T-helper 1 cell (primary cell): ENCODE measurements at places on chromosomes 7 and 10.

DNA sequence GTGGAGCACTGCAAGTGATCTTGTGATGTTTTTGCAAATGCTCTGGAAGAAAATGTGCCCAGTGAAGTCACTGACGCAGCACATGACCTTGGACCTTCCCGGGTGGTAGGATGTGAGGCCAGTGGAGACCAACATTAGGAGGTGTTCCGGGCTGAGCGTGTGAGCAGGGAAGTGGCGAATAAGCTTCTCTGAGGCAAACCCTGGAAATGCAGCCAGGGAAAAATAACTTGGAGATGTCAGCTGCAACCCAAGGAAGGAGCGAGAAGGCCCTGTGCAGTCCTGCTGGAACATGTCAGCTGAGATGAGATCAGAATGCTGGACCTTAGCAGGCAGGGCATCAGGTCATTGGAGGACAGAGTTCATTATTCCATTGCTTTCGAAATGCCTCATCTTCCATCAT, 18.6 kb upstream of the SDK1 start:
- no peak for DNase-seq

DNA sequence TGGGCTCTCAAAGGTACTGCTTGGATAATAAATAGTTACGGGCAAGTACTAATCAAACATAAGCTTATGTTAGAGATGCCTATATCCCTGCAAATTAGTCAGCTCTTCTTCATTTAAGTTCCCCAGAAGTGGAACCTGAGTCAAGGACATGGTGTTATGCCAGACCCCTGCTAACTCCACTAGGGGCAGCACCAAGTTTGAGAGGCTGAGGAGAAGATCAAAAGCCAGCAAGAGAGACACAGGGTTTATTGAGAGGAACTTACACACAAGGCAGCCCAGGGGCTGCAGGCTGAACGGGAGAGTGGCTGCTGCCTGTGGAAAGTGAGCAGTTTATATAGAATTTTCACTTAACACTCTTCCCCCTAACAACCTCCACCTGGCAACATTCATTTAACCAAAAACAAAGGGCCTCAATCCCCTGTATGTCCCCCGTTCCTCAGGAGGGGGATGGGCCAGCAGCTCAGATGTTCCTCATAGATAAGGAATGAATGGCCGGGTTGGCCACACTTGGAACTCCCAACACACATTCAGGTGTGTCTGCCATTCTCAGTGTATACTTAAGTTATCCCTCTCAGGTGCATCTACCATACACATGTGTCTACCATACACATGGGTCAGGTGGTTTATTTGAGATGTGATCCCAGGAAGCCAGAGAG, 62.6 kb upstream of the GHITM start:
- DNase-seq: no peak

DNA sequence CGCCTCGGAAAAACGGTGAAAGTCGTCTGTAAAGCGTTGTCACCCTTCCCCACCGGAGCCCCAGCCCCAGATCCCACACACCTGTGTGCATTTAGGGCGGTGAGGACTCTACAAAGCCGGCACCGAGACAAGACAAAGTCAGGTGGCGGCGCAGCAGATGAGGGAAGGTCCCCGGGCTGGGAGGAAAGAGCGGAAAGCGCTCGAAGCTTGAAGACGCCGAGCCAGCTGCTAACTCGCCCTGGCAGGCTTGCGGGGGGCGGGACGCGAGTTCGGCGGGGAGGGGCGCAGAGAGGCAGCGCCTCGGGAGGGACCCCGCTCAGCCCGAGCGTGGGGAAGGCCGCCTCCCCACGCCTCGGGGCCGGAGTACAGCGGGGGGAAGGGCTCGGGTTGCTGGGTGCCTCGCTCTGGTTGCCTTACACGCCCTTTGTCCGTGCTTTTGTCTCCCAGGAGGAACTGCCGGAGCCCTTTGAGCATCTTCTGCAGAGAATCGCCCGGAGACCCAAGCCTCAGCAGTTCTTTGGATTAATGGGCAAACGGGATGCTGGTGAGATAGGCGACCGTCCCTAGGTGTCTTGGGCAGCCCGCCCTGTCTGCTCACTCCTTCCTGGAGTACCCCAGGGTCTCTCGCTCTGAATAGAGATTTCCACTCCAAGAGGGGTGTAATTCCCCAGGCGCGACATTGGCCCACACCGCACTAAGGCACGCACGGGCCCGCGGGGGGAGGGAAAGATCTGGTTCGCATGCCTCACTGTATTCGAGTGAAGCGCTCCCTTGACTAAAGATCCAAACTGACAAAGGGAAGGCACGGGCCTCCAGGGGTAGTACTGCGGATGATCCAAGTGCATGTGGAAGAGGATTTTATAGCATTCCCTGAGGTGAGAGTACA, 1.6 kb downstream of the TAC1 start:
- DNase-seq: no peak

DNA sequence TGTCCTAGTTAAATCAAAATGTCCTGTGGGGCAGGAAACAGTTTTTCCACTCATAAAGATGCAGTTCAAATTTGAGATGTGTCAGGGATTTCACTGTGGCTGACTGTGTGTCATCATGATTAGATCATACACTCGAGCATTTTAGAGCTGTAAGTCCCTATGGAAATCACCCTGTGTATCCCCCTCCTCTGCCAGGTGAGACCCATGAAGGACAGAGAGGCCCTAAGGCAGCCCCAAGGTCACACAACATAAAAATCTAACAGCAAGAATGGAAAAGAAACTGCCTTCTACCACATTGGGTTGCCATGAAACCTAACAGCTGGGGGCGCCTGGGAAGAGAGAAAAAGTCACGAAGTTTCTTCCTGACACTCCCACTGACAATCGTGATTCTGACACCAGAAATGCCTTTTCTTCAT, 135.8 kb downstream of the KCNMA1 start:
- no peak for DNase-seq

DNA sequence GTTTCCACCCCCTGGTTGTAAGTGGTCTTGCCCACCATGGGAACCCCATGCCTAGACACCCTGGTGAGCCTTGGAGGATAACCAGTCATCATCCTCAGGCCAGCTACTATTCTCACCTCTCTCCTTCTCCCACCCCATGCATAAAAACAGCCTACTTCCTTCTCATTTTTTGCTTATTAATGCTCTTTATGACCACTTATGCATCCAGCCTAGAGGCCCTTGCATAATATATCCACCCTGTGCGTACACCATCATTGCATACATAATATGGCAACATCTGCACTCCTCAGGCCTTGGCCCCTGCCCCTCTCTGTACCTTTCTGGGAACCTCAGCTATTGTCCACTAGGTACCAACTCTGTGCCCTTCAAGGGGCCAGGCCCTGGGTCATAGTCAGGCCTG, 91.0 kb downstream of the CDH23 start:
- no peak for DNase-seq

DNA sequence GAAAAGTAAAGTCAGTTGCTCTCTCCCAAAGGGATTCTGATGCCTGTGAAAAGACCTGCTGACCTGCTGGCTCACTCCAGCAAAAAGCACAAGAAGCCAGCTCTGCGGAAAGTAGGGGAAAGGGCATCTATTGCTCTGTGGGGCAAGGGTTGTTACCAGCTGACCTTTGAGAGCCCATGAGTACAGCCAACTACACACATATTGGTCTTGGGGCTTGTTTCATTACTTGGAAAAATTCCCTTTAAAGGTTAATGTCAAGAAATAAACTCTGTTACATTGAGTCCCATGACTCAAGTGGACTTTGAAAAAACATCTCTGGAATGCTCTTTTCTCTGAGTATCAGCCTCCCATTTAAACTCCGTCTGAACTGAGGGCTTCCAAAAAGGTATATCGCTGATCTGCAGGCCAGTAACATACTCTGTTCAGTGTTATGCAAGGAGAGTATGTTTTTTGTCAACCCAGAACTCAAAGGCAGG, 53.2 kb downstream of the PANK1 start:
- DNase-seq: no peak

DNA sequence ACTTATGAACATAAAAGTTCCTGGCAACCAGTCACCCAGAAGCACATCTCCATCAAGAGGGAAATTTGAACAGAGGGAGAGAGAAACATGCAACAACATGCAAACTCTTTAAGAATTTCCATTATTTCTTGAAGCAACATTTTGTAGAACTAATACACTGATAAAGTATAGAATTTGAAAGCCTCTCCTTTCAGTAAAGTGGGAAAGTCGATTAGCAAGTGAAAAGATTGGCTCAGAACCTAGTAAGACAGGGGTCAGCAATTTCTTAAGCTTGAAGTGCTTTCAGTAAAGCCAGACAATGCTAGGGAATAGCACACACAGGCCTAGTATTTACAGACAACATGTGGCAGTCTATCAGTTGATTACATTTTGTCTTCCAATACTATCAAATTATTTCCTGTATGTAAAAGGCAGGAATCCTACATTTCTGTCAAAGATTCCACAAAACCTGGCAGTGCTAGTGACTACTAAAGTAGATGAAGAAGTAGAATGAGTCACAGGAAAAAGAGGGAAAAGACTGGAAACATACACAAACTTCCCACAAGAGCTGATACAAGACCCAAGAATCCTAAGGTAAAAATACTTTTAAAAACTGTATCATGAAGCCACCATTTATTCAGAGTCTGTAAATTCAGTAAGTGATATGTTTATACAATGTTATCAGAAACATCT, 25.2 kb downstream of the DNAJC1 start:
- no peak for DNase-seq

DNA sequence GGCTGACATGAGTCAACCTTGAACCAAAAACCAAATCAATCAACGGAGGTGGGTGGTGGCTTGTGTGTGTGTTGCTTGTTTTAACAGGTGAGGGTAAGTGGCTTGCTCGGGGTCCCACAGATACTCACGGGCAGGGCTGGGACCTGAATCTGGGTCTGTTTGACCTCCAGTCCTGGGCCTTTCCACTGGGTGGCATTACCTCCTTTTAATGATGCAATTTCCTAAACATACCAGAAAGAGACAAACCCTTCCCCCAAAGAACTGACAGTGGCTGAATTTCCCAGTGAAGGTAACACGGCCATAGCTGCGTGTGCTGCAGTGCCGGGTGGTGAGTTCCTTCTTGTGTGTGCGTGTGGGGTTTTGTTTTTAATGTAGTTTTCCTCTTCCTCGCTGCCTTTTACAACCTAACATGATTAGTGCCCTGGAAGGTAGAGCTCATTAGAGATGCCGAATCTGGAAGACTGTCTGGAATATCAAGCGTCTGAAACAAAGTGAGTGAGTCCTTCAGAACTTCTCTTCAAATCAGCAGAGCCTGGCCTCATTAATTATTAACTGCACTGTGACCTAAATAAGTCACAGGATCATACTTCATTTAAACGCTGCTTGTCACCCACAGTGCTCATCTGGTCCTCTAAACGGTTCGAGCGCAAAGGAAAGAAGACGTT, 166.1 kb upstream of the TCERG1L start:
- DNase-seq: no peak

GRCh38 chr7:1112109-1112508, 24.2 kb downstream of the GPER1 start:
- DNase-seq: no peak

GRCh38 chr10:71337219-71337701, 18.2 kb downstream of the SLC29A3 start:
- no peak for DNase-seq

- no peak for DNase-seq
Measured at GRCh38 chr7:108711611-108712010, 141.9 kb downstream of the DNAJB9 start.

- no peak for DNase-seq
Measured at GRCh38 chr10:33160151-33160550, 174.3 kb downstream of the NRP1 start.

GRCh38 chr7:107147464-107148393, 21.1 kb upstream of the HBP1 start:
- DNase-seq: peak; percentile 22

DNA sequence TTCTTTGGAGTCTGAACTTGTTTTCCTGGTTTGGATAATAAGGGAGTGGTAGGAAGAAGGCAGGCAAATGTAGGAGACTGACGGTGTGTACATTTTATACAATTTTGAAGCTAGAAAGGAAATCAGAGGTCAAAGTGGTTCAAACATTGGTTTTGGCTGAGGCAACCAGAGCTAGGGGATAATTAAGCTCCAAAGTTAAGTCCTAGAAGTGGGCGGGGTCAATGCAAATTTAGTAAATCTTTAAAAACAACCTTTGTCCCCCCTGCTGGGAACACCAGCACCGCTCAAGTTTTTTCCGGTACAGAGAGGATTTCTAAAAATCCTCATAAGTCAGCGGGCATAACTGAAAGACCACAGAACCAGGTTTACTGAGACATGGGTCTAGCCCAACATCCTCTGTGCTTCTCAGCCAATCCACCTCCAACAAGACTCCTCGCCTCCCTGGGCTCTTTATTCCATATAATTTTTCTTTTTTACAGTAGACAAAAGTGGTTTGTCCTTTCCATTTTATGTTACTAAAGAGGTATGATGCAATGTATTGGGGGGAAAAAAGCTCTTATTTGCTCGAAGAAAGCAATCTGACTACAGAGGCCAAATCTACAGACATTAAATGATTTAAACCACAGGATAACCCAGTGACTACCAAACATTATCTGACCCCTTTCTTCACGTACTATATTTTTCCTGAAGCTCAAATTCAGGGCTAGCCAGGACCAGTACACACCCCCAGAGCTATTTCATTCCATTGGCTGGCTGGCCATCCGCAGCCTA, 1.6 kb downstream of the GLUD1 start:
- peak; percentile 79 for DNase-seq

- DNase-seq: no peak
Measured at GRCh38 chr7:133860628-133861335, 266.4 kb upstream of the LRGUK start.

GRCh38 chr10:99487125-99487807, 45.5 kb upstream of the NKX2-3 start:
- no peak for DNase-seq

DNA sequence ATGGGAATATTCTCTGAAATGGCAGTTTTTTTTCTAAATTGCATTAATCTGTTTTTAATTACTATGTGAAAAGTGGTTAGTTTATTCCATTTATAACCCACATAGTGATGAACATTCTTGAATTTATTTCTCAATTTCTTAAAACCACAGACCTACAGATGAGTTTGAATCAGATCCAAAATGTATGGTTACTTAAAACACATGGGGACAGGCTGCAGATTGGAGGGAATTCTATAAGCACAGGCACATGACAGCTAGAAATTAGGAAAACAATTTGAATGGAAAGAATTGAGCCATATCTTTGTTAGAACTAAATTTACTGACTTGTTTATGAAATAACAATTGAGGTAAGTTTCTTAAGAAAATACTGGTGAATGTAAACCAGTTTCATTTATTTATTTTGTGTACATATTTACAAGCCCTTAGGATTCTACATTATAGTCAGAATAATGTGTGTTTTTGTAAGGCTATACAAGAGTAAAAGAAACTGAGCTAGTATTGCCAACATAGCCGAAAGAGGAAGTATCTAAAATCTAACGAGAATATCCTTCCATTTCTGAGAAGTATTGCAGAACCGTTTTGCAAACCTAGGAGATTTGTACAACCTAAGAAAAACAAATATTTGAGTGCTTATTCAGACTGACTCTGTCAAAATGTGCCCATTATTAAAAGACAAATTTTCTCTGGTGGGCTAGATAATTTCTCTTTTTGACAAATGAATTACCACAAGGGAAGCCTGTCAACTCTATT, 434.3 kb upstream of the SEMA3D start:
- DNase-seq: no peak

- no peak for DNase-seq
Measured at GRCh38 chr10:88731296-88731695, 25.2 kb downstream of the LIPK start.
